ENCODE measurements at places on chromosomes 16 and 17.

DNA sequence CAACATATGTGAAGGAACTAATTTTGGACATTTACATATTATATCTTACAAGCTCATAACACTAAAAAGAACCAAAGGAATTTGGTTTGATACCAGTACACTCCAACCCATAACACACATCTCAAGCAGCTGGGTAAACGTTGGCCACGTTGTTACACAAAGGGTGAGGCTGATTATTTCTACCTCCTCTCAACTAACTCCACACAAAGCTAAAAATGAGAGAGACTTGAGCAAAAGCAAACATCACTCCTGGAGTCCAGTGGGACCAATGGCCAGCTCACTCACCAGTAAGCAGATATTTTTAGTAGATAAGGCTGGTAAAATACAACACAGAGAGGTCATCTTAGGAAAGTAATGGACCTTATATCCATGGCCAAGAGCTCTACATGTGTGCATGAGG lies 207.6 kb downstream of the MRTFB start:
- DNase-seq: no peak

DNA sequence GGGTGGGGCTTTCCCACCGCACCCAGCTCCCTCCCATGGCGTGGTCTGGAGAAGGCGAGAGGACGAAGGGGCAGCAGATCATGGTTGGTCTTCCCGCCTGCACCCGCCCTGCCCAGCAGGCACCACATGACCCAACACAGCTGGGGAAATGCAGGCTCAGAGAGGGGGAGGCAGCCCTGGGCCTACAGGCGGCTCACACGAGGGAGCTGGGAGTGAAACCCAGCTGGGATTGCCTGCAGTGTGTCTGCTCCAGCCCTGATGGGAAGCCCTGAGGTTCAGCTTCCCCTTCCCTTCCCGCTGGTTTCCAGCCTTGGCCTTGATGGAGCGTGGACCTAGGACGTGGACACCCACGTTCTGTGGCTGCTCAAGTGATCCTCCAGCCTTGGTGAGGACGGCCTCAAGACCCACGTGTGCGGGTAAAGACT lies 20.0 kb upstream of the PABPN1L start:
- no peak for DNase-seq

DNA sequence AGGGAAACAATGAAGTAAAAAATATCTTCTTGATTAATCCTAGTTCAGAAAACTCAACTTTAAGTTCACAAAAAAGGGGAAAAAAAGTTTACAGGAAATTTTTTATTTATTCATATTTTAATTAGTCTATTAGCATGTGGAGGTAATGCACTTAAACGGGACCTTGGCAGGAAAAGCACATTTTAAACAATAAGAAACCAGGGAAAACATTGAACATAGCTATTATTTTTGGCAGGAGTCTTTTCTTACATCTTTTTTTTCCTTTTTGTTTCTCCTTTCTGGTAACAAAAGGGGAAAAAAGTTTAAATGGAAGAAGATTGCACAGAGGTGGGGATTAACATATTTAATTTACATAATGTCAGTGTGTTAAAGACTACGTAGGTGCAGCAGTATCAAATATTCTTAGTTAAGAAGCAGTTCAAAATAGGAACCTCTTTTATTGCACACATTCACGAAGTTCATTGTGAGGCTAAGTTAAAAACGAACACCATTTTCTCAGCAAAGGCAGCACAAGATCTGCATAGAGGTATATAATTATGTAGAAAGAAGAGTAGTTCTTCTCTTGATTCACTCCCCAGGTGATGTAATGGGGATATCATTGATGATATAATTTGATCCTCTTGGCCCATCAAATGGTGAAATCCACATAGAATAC lies 940.5 kb downstream of the CDH11 start:
- no peak for DNase-seq

DNA sequence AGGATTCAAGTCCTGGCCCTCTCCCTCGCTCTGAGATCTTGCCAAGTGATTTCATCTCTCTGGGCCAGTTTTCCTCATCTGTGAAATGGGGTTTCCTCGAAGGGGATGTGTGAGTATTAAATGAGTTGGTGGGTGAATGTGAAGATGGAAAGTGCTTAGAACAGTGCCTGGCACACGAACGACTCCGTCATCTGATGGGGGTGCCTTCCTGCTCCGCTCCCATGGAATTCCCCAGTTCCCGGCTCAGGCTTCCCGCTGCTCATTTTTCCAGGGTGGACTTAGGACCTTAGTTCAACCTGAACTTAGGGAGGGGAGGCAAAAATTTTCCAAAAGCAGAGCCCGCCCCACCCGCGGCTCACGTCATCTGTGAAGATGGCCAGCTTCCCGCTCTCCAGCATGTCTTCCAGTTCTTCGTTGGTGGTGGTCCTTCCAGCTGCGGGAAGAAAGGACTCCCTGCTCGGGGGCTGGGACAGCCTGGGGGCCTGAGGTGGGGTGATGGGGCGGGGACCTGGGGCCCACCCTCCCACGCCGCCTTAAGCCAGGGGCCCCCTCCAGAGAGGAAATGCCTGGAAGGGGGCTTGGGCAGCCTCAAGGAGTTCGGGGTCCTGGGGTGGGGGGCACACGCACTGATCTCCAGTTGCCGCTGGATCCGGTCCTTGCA lies 11.4 kb downstream of the HSD3B7 start:
- DNase-seq: no peak

DNA sequence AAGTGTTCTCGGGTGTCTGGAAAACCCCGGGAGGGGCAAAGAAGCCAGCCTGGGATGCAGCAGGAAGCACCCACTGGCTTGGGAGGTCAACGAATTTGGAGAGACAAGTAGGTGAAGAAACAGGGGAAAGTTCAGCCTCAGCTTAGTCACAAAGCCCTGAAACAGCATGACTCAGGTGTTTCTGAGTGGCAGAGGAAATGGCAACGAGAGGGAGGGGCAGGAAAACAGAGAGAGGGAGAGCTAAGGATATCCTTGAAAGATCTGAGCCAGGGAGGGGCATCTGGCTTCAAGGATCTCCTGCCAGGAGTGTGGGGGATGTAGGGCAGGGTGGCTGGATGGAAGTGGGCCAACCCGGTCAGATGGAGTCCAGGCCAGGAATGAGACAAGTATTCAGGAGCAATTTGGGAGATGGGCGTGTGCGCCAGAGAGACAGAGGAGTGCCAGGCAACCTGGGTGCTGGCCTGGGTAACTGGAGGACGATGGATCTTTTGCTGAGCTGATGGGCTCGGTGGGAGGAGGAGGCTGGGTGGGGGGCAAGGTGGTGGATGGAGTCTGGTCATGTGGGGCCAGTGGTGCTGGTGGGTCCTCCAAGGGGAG lies 27.2 kb downstream of the ABCC3 start:
- peak; percentile 48 for DNase-seq

DNA sequence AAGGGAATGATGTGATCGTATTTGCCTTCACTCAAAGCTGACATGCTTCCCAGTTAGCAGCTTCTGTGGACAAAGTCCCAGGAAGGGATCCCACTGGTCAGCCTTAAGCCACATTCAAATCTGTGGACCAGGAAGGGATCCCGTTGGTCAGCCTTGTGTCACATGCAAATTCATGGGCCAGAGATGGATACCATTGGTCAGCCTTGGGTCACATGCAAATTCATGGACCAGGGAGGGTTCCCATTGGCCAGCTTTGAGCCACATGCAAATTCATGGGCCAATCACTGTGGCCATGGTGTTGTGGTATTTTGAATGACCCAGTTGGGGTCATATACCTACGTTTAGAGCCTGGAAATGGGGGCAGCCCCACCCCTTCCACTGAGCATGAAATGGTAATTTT lies 201.6 kb downstream of the HS3ST4 start:
- DNase-seq: no peak

DNA sequence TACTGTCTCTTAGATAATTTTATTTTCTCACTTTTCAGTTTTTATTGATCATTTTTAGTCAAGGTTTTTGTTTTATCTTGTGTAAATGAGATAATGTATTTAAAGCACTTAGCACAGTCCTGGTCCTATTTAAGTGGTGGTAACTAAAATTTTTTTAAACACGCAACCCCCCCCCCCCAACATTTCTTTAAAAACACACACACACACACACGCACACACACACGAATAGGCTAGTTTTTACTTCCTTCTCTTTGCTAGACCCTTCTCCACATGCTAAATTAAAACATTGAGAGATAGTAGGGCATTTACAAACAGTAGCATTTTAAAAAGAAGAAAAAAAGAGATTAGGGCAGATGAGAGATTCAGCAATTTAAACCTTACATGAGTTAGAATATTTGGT lies 5.0 kb downstream of the NFATC3 start:
- no peak for DNase-seq

DNA sequence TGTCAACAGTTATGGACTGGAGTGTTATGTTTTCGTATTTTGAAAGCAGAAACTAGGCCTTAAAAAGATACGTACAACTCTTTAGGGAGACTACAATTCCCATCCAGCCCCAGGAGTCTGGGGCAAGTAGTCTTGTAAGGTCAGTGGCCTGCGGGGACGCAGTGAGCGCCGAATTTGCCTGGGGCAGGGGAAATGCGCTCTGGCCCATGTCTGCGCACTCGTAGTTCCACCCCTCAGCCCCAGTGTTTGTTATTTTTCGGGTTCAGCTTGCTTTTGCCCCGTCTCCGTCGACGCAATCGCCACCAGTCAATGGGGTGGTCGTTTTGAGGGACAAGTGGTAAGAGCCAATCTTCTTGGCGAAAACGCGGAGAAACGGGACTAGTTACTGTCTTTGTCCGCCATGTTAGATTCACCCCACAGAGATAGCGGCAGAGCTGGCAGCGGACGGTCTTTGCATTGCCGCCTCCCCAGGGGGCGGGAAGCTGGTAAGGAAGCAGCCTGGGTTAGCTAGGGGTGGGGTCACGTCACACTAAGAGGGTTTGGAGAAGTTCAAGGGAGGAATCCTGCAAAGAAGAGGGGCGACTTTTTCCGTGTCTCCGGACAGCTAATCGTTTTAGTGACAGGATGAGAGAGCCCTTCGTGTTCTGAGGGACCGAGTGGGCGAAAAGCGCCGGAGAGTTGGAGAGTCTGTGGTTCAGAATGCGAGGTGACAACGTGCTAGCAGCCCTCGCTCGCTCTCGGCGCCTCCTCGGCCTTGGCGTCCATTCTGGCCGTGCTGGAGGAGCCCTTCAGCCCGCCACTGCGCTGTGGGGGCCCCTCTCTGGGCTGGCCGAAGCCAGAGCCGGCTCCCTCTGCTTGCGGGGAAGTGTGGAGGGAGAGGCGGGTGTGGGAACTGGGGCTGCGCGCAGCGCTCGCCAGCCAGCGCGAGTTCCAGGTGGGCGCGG lies 1.1 kb upstream of the BRCA1 start:
- DNase-seq: peak; percentile 2

- no peak for DNase-seq
Measured at GRCh38 chr17:78828470-78829185, 12.0 kb downstream of the USP36 start.

GRCh38 chr16:30041841-30042240 lies 10.8 kb upstream of the TLCD3B start:
- DNase-seq: peak; percentile 50

GRCh38 chr17:54191261-54191660 lies 368.5 kb downstream of the KIF2B start:
- no peak for DNase-seq

- DNase-seq: no peak
Measured at GRCh38 chr16:69031877-69032301, 73.6 kb upstream of the HAS3 start.

DNA sequence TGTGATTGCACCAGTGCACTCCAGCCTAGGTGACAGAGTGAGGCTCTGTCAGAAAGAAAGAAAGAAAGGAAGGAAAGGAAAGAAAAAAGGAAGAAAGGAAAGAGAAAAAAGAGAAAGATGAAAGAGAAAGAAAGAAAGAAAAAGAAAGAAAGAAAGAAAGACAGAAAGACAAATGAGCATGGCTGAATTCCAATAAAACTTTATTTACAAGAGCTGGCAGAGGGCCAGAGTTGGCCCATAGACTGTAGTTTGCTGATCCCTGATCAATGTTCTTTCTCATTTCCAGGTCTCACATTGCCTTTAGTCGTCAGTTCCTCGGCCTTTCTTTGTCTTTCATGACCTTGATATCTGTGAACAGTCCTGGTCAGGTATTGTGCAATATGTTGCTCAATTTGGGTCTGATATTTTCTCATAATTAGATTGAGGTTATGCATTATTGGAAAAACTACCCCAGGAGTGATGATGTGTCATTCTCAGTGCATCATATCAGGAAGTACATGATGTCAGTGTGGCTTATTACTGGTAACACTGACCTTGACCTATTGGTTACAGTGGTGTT lies 68.5 kb upstream of the MED9 start:
- DNase-seq: no peak

- DNase-seq: peak; percentile 69
Measured at GRCh38 chr16:117379-118365, 20.8 kb downstream of the NPRL3 start.

DNA sequence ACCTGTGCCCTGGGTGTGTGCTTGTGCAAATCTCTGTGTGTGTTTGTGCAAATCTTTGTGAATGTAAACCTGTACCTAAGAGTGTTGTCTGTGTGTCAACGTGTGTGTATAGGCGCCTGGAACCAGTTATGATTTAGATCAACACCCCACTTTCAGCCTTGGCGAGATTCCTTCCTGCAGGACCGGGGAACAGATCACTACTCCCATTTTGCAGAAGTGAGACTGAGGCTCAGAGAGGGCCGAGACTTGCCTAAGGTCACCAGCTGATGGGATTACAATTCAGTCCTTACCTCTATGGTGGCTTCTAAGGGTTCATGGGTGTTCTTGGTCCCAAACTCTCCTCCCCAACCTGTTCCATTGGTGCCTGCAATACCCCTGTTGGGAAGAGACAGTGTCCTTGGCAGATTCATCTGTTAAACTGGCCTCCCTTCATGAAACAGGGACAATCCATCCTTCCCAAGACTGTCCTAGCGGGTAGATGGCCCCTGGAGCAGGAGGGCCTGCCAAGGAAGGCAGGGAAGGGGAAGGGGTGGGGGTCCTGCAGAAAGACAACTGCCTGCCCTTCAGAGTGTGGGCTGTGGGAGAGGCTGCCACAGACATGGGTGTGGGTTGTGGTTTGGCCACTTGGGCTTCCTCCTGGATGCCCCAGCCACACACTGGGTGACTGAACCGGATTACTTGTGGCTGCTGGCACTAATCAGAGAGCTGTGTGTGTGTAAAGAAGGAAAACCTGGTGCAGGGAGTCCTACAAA lies 6.9 kb upstream of the MAPK7 start:
- DNase-seq: peak; percentile 36

DNA sequence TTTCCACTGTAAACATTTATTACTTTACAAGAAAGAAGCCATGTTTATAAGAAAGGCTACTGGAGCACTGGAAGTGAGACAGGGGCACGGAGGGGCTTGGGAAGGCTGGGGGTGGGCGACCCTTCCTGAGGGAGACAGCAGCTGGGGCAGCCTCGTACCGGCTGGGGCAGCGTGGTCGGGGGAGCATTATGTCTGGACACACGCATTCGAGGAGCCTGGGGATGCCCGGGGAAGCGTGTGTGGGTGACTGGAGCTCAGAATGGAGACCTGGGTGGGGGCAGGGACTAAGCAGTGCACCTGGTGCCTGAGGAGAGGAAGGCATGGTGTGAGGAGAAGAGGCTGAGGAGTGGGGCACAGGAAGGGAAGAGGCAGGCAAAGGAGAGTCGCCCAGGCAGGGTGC lies 64.5 kb downstream of the SRCIN1 start:
- DNase-seq: no peak

Data from CD4-positive, alpha-beta T cell treated with Interleukin-1 beta for 1 hour (primary cell).